T-helper 17 cell (primary cell): ENCODE measurements at places on chromosomes 3 and 15.
A peak's percentile ranks its signal among the peaks of the same experiment; 100 is the strongest.

GRCh38 chr3:134526319-134526718 lies 40.5 kb downstream of the CEP63 start:
- no peak overlapping the region for H3K4me3 ChIP-seq
- no peak overlapping the region for H3K27ac ChIP-seq
- peaks cover 4% of the 10 kb centered on the region for H3K4me1 ChIP-seq
- H3K27me3 ChIP-seq: no peaks in the 10 kb centered on the region
- peaks cover 2% of the 10 kb centered on the region for H3K36me3 ChIP-seq

DNA sequence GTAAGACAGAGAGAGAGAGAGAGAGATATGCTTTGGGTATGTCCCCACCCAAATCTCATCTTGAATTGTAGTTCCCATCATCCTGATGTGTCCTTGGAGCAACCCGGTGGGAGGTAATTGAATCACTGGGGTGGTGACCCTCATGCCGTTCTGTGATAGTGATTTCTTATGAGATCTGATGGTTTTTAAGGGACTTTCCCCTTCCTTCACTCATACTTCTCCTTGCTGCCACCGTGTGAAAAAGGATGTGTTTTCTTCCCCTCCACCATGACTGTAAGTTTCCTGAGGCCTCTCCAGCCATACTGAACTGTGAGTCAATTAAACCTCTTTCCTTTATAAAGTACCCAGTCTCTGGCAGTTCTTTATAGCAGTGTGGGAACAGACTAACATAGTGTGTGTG lies 60.3 kb downstream of the EOMES start:
- H3K27me3 ChIP-seq: no peaks in the 10 kb centered on the region
- DNase-seq: no peak
- H3K4me3 ChIP-seq: no peak overlapping the region
- H3K36me3 ChIP-seq: peaks cover 2% of the 10 kb centered on the region
- H3K27ac ChIP-seq: no peak overlapping the region

DNA sequence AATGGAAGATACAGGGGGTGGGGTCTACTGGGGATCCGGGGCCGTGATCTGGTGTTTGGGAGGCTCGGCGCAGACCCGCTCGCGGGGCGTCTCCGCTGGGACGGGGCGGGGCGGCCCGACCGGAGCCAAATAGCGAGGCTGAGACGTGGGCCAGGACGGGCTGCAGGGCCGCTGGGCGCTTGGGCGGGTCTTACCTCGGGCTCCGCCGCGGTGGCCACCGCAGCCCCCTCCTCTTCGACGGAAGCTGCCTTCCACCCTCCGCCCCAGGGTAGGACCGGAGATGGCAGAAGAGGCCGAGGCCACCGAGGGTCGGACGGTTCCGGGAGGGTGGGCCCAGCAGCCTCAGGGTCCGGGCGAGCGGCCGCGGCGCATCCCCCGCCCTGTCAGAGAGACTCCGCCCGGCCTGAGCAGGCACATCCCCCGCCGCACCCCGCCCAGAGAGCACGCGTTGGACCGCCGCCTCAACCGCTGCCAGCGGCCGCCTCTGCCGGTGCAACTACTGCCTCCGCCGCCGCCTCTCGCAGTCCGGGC lies 399 bp downstream of the MYO9A start:
- peaks cover 36% of the 10 kb centered on the region for H3K4me1 ChIP-seq
- peak overlapping the region; percentile 97 for H3K4me3 ChIP-seq
- peak; percentile 65 for DNase-seq
- peak overlapping the region; percentile 96 for H3K27ac ChIP-seq
- H3K27me3 ChIP-seq: no peaks in the 10 kb centered on the region

DNA sequence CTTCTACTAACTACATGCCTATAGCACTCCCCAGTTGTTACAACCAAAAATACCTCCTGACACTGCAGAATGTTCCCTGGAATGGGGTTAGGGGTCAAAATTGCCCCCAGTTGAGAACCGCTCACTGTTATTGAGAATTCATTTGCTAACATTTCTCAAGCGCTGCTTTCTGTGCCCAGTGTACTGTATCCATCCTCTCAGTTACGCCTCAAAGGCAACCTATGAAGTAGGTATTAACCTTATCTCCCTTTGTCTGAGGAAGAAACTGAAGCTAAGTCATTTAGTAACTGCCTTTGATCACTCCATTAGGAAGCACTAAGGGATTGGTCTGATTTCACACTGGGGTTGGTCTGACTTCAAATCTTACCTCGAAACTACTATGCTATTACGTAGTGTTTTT lies 70.1 kb downstream of the CADPS start:
- no peaks in the 10 kb centered on the region for H3K27me3 ChIP-seq
- no peak for DNase-seq
- H3K4me1 ChIP-seq: no peaks in the 10 kb centered on the region

DNA sequence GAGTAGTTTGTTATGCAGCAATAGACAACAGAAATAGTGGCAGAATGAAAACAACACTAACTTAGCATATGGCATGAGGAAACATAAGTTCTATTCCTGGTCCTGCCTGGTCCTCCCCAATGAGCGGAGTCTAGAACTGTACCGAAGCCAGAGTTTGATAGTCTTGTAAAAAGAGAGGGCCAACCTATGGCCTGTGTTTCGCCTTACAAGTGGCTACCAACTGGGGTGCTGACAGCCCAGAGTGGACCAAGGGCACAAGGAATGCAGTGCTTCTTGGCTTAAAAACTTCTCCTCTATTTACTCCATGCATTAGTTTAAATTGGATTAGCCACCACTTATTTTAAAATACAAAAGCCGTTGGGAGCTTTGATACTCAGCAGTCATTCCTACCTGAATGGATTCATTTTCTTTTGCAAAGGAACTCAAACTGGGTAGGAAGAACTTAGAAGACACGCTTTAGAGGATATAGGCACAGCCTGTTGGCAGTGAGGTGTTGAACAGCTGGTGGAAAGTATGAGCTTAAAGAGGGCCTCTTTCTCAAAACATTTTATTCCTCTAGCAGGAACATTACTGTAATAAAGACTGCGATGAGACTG lies 302.9 kb downstream of the PLCL2 start:
- H3K36me3 ChIP-seq: peaks cover 4% of the 10 kb centered on the region
- no peak overlapping the region for H3K4me3 ChIP-seq
- H3K27ac ChIP-seq: no peak overlapping the region
- H3K4me1 ChIP-seq: peaks cover 5% of the 10 kb centered on the region

DNA sequence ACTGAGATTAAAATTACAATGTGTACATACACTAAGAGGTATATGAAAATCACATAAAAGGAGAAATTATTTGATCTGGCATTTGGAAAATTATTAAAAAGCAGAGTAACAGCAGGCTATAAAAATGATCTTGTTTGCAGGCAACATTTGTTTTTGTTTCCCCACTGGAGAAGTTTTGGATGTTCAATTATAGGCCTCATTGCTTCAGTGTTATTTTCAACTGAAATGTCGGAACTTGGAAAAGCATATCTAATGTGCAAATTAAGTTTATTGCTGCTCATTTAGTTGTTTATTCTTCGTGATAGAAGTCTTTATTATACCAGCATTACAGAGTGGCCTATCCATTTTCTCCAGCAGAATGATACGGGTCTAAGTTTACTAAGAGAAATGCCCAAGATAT lies 263.3 kb downstream of the CNTN6 start:
- H3K4me1 ChIP-seq: no peaks in the 10 kb centered on the region
- H3K4me3 ChIP-seq: no peak overlapping the region
- no peak for DNase-seq
- no peaks in the 10 kb centered on the region for H3K27me3 ChIP-seq
- no peak overlapping the region for H3K27ac ChIP-seq

- no peak overlapping the region for H3K27ac ChIP-seq
- no peaks in the 10 kb centered on the region for H3K36me3 ChIP-seq
- peaks cover 2% of the 10 kb centered on the region for H3K4me1 ChIP-seq
- no peak for DNase-seq
- no peak overlapping the region for H3K4me3 ChIP-seq
Observed at GRCh38 chr15:39326306-39326975, 254.4 kb upstream of the THBS1 start.

GRCh38 chr3:54859184-54859583 lies 68.7 kb downstream of the LRTM1 start:
- H3K27ac ChIP-seq: no peak overlapping the region
- no peak for DNase-seq
- no peaks in the 10 kb centered on the region for H3K27me3 ChIP-seq
- no peak overlapping the region for H3K4me3 ChIP-seq

DNA sequence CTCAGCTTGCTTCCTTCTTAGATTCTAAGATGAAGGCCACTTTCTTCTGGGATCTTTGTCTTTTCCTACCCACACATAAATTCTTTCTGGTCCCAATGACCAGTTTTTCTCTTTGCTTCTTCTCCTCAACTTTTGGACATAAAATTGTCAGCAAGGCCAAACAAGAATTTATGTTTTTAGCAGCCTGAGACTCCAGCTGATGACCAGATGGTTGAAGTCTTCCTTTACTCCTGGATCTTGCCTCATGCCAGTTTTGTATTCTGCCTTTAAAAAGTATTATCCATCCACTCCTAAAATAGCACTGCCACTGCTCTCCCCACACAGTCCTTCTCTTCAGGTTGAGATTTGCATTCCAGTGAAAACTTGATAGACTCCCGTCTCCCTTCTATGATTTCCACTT lies 236.0 kb downstream of the VPS13C start:
- no peak for DNase-seq
- H3K4me1 ChIP-seq: no peaks in the 10 kb centered on the region
- H3K36me3 ChIP-seq: peaks cover 2% of the 10 kb centered on the region
- H3K4me3 ChIP-seq: no peak overlapping the region

- no peaks in the 10 kb centered on the region for H3K4me1 ChIP-seq
- no peak overlapping the region for H3K27ac ChIP-seq
- no peaks in the 10 kb centered on the region for H3K27me3 ChIP-seq
- peaks cover 2% of the 10 kb centered on the region for H3K36me3 ChIP-seq
- H3K4me3 ChIP-seq: no peak overlapping the region
Observed at GRCh38 chr3:156743859-156744258, 69.5 kb downstream of the TIPARP start.

GRCh38 chr15:83585601-83586335 lies 68.2 kb upstream of the ADAMTSL3 start:
- no peak overlapping the region for H3K4me3 ChIP-seq
- H3K36me3 ChIP-seq: no peaks in the 10 kb centered on the region
- DNase-seq: no peak
- no peaks in the 10 kb centered on the region for H3K4me1 ChIP-seq
- no peaks in the 10 kb centered on the region for H3K27me3 ChIP-seq

DNA sequence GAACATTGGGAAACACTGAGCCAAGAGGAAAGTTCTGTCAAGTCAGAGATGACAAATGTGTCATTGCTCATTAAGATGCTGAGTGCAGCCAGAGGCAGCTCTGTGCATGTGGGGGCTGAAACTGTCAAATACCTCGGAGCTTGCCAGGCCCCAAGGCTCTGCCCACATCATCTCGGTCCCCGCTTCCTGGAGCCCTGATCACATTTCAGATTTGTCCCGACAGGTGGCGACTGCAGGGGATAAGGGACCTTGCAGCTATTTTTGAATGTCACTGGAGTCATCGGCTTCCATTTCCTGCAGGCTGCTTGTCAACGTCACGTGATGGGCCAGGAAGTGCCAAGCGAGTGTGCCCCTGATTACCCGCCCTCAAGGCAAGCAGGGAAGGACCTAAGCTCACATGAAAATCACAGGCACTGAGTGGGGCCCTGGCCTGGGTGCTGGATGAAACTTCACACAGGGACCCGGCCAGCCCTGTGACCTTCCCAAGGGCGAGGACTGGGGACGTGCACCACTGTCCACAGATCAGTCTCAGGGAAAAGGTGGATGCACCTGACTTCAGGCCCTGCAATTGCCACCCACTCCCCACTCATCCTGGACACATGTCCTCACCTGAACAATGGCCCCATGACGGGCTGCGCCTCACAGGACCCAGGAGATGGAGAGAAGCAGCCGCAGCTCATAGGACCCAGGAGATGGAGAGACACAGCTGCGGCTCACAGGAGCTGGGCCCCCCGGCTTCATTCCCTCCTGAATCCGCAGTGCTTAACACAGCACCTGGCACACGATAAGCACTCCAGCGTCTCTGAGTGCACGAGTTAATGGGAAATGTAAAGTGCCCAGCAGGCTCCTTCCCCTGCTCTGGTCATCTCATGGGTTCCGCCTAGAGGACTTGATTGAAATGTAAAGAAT lies 73.4 kb downstream of the NUP210 start:
- H3K36me3 ChIP-seq: no peaks in the 10 kb centered on the region
- peak overlapping the region; percentile 92 for H3K27ac ChIP-seq
- peak overlapping the region; percentile 65 for H3K4me3 ChIP-seq
- peaks cover 43% of the 10 kb centered on the region for H3K4me1 ChIP-seq
- H3K27me3 ChIP-seq: no peaks in the 10 kb centered on the region

DNA sequence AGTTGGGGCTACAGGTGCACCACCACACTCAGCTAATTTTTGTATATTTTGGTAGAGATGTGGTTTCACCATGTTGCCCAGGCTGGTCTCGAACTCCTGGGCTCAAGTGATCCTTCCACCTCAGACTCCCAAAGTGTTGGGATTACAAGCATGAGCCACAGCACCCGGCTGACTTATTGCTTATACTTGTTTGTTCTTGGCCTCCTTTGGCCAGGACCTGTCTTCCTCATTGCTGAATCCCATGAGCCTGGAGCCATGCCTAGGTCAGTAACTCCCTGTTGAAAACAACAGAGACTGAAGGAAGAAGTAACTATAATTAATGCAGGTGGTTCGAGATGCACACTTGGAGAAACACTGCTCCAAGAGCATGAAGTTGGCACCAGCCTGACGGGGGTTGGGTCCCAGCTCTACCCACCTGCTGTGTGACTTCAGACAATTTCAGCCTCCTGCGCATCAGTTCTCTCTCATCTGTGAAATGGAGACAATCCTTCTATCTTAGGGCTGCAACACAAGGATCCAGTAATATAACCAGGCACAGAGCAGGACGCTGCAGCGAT lies 38.9 kb downstream of the CPN2 start:
- H3K27ac ChIP-seq: no peak overlapping the region
- peaks cover 12% of the 10 kb centered on the region for H3K27me3 ChIP-seq
- no peaks in the 10 kb centered on the region for H3K36me3 ChIP-seq
- H3K4me1 ChIP-seq: peaks cover 28% of the 10 kb centered on the region
- H3K4me3 ChIP-seq: peak overlapping the region; percentile 41

DNA sequence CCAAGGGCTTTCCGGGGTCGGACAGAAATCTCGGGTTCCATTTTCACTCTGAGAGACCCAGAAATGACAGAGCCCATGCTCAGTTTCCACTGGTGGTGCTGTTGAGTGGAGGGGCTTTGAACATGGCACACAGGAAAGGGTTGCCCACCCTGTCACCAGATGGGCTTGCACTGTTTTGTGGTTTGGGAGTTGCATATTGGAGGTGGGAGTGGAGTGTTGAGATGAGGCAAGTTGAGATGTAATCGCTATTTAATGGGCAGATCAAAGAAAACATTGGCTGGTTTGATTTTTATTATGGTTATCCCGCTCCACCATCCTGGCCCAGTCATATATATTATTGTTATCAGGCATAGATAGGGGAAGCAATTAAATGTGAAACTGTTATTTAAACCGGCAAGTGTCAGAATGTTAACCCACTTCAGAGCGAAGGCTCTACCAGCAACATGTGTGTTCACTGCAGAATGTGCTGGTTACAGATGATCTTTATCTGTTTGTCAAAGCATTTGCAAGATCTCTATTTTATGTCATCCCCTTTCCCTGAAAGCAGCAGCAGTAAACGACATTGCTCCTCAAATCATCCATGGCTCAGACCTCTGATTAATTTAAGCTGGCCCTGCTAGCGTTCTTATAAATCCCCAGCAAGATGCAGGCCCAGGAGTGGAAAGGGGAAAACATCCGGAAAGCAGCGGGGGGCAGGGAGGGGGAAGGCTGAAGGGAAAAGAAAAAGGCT lies 58.3 kb upstream of the TSEN2 start:
- no peak for DNase-seq
- H3K36me3 ChIP-seq: peaks cover 2% of the 10 kb centered on the region
- H3K27me3 ChIP-seq: peaks cover 30% of the 10 kb centered on the region
- peak overlapping the region; percentile 16 for H3K27ac ChIP-seq

- DNase-seq: no peak
- H3K4me3 ChIP-seq: no peak overlapping the region
- no peak overlapping the region for H3K27ac ChIP-seq
- peaks cover 2% of the 10 kb centered on the region for H3K4me1 ChIP-seq
Observed at GRCh38 chr3:18122264-18122663, 302.9 kb downstream of the SATB1 start.
